ENCODE measurements at places on chromosomes 7 and 10.

- peak; percentile 19 for DNase-seq
Observed at GRCh38 chr10:4013651-4014121, 228.7 kb upstream of the KLF6 start.

DNA sequence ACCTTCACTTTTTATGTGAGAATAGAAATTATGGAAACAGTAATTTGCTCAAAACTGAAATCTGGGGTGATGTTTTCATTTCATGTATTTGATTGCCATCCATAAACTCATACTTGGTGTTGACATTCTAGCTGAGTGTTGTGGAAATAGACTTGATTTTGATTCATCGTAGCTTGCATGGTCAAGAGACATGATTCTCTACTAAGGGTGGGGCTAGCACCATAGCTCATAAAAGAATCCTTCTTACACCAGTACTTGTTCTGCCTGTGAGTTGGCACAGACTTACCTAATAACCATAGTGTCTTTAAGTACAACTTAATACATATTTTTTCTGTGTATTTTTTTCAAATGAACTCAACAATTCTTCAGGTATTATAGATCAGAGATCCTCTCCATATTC, 36.6 kb downstream of the RAB18 start:
- no peak for DNase-seq

- DNase-seq = no peak
Observed at GRCh38 chr7:15279640-15280039, 282.2 kb downstream of the AGMO start.

GRCh38 chr7:95957510-95957909, 185.2 kb downstream of the DYNC1I1 start:
- no peak for DNase-seq

DNA sequence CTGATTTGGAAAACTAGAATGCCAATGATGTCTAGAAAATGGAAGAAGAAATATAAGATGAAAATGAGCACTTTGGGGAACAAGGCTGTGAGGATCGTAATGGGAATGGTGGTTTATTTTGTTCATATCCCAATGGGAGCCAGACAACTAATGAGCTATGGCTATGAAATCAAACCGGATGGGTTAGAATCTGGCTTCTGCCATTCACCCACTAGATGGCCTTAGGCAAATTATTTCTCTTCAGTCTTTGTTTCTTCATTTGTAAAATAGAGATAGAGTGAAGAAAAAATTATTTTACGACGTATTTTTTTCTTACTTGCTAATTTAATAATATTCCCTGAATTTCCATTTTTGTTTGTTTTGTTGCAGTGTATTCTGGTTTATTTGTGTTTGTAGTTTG, 572.1 kb upstream of the IGFBP3 start:
- no peak for DNase-seq

DNA sequence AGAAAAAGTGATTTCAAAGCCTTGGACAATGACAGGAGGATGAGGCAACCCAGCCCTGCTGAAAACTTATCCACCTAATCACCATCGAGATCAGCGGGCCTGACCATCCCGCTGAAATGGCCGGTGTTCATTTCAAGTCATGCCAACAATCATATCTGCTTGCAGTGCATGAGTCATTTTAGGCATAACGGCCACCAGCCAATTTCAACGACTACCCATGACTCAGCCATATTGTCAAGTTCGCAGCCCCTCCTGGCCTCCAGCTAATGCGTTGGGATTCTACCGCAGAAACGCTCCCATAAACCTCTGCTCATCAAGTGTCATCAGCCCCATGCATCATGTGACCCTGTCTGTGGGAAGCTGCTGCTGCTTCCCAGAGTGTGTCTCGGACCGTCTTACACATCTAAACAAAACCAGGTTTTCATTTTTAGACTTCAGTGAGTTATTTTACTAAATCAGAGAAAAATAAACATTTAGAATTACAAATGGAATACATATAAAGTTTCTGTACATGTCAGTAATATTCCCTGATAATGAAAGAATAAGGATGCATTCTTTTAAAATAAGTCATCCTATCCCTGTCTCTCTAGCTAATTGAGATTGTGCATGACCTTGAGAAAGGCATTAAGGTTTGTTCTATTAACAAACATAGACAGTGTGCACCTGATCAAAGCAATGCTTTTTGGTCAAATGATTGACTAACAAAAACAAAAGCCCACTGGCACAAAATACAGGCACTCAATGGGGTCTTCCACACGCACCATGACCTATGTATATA, 188.9 kb downstream of the ADAM12 start:
- DNase-seq = no peak

GRCh38 chr10:81135851-81136250, 598.1 kb downstream of the SH2D4B start:
- DNase-seq = no peak

DNA sequence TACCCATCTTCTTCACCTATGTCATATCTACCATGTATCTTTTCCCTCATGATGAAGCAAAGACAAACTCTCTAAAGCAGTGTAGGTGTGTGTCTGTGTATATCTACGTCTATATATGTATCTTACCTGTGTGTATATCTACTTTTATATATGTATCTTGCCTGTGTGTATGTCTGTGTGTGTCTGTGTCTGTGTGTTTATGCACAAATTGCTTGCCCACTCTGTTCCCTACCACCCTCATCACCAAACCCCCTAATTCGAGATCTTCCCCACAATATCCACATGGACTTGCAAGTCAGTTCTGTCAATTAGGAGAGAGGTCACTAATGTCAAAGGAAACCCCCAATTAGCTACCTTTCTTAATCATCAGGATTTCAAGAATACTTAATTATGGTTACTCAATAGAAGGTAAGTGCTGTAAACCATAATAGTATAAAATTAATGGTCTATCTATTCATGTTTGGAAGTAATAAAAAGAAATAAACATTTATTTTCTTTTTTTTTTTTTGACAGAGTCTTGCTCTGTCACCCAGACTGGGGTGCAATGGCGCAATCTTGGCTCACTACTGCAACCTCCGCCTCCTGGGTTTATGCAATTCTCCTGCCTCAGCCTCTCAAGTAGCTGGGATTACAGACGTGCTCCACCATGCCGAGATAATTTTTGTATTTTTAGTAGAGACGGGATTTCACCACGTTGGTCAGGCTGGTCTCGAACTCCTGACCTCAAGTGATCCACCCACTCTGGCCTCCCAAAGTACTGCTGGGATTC, 43.6 kb downstream of the ANKRD61 start:
- no peak for DNase-seq

DNA sequence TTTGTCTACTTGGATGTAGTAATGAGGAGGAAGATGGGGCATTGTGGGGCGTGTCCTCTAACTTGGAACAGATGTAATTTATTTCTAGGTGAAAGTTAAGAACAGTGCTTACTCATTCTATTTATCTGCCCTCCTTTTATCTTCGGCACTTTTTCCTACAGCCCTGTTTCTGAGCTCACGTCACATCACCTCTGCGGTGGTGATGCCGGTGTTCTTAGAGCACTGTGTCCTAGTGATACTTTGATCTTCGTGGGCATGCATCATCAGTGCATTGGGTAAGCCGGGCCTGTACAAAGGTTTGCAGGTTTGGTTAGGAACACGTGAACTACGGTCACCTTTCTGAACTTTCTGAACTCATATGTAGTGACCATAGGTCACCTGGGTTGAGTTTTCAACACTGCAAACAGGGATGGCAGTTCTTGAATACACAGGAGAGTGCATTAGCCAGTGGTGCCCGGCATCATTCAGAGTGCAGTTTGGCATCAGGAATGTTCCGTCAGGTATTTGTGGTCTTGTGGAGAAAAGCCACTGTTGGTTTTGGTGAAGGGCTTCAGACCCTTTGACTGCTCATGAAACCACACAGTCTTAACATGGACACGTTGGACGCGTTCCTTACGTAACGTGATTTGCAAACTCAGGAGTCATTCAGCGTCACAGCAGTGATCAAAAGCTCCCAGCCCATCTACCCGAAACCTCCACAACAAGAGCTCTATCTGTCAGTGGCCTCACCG, 5.6 kb downstream of the POR start:
- no peak for DNase-seq

DNA sequence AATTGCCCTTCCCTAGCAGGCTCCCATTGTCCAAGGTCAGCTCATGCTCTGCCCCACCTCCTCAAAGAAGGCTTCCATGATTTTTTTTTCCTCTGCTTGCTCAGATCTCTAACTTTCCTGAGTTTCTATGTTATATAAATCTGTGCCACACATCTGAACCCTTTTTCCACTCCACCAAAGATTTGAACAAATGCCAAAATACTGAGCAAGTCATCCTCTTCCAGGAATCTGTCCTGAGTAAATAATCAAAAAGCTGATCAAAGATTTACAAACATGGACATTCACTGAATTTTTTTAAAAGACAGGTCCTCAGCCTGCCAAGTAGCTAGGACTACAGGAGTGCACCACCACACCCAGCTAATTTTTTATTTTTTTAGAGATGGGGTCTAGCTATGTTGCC, 102.8 kb upstream of the ARID5B start:
- no peak for DNase-seq

DNA sequence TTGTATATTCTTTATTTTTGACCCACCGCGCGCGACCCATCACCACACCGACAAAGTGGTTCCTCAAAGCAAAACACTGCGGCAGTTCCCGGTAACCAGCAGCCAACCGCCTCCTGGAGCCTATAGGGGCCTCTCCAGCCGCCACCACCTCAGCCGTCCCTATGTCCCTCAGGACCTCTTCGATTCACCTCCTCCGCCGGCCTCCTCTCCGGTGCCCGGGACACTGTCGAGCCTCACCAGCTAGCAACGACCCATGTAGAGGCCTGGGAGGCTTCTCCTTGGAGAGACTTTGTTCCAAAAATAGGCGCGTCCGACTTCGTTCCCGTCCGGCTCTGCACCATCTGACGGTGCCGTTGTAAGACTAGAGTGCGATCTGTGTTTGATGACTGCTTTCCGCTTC, 158.8 kb downstream of the HGF start:
- DNase-seq = no peak

- no peak for DNase-seq
Observed at GRCh38 chr10:1634239-1634638, 103.1 kb downstream of the ADARB2 start.

DNA sequence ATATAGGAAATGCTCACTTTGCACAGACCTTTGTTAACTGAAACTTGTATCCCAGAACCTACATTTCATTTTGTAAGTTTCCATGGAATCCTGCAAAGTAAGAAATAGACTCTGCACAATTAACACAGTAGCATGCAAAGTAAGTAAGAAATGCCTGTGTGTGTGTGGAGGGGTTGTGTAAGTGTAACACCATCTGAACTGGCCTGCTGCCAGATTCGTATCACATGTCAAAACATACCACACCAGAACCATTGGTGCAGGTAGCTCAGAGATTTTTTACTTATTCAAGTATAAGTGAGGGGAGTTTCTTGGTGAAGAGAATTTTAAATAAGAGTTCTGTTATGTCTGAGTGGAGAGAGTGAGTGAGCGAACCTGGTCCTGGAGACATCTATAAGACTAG, 17.9 kb upstream of the DDX21 start:
- DNase-seq = no peak

GRCh38 chr10:76631884-76632766, 1005.5 kb downstream of the KCNMA1 start:
- DNase-seq = no peak

All from T-helper 1 cell (primary cell).